ENCODE measurements at places on chromosomes 12 and 14.

- no peak for DNase-seq
Measured at GRCh38 chr12:87795555-87795954, 233.6 kb downstream of the C12orf50 start.

GRCh38 chr12:32002848-32003493 is 43.8 kb downstream of the RESF1 start:
- no peak for DNase-seq

DNA sequence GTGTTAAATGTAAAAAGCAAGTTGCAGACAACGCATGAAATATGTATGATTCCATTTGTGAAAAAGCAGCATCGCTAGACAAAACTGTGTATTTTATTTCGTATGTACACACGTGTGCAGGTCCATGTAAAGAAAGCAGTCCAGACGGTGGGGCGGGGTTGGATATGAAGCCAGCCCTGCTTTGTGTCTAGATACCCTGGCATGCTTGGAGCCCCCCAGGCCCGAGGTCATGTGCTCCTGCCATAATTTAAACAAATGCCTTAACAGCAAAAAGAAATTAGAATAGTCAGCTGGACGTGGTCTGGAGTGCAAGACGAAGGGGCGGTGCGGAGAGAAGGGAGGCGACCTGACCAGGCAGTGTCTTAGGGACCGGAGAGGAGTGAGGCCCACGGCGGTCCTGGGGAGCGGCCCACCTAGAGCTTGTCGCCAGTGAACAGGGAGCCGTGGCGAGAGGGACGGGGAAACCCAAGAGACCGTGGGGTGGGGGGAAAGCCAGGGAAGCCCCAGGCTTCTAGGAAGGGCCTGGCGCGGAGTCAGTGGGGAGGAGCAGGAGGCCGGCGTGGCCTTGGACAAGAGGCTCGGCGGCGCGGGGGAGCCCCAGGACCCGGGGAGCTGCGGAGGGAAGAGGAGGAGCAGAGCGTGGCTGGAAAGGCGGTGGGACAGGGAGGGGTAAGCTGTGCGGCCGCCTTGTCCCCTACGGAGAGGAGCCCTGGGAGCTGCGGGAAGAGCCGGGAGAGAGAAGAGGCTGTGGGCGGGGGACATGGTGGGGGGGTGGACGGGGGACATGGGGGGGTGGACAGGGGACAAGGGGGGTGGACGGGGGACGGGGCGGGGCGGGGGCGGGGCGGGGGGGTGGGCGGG is 118.5 kb upstream of the C14orf180 start:
- DNase-seq: no peak

GRCh38 chr12:53515291-53515680 is 8.0 kb upstream of the NPFF start:
- DNase-seq: no peak

DNA sequence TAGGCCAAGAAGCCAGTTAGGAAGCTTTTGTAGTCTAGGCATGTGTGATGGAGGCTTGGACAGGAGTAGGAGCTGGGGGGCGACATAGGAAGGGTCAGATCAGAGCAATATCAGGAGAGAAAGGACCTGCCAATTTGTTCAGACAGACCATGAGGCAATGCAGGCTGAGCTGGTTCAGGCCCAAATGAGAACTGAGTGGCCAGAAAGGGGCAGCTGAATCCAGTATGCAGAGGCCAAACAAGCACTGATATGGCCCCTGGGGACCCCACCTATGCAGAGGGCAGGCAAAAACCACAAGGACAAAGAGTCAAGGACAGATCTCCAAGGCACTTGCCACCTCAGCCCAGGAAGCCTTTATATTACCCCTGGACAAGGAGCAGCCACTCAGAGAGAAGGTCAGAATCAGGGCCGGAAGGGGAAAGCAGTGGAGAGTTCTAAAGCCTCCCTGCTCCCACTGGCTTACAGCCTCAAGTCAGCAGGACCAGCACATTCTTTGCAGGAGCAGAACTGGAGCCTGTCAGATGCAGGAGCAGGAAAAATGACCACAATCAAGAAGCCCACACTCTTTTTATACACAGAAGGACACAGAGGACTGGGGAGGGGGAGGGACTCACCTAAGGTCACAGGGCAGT is 37.2 kb downstream of the CLMN start:
- no peak for DNase-seq

- DNase-seq: no peak
Measured at GRCh38 chr12:67426067-67426466, 156.9 kb downstream of the CAND1 start.

DNA sequence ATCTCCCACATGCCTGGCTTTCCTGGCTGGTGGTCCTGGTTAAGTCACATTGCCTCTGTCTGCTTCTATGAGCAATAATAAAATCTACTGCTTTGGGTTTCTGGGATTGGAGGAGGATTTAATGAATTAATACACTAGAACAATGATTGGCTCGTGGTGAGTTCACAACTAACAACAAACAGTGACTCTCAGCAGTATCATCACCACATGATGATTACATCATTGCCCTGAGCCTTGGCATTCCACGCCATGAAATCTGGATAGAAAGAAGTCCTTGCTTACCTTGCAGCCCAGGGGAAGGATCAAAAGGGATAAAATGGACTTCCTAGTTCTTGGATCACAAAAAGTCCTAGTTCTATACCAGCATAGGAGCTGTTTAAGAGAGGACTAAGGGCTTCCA is 1069.0 kb downstream of the VRK1 start:
- DNase-seq: no peak

DNA sequence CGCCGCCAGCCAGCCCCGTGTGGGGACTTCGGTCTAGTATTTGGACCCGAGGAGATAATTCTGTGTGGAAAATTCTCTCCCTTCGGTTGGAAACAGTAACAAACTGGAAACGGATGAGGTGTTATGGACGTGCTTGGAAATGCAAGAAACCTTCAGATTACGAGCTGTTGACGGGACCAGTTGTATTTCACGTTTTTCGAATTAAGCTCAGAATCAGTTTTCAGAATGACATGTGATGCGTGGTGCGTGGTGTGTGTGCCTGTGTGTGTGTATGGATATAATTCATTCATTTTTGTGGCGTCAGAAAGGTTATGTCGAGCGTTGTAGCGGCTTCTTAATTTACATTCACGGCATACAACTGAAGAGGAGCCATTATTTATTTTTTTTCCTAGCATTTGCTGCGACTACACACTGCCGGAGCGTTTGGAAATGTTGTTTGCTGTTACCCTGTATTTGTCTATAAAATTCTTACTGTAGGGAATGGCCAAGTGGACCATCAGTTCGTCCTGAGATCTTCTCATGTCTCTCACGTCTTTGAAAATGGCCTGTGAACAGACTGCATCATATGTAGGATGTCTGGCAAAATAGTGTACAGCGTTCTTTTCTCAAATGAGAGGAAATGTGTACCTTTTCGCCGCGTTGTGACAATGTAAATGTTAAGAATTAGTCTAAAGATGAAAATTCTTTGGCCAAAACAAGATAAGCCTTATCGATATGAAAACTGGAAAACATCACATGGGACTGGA is 1.3 kb downstream of the TRAF3 start:
- no peak for DNase-seq

- DNase-seq: peak; percentile 4
Measured at GRCh38 chr12:128531170-128531569, 264.2 kb downstream of the TMEM132C start.

- no peak for DNase-seq
Measured at GRCh38 chr14:67646131-67646530, 26.4 kb downstream of the ARG2 start.

- no peak for DNase-seq
Measured at GRCh38 chr12:30417697-30418231, 277.9 kb downstream of the IPO8 start.

GRCh38 chr12:51388069-51388799 is 3.0 kb downstream of the GALNT6 start:
- DNase-seq: no peak

GRCh38 chr14:85409481-85410210 is 120.3 kb upstream of the FLRT2 start:
- DNase-seq: no peak

DNA sequence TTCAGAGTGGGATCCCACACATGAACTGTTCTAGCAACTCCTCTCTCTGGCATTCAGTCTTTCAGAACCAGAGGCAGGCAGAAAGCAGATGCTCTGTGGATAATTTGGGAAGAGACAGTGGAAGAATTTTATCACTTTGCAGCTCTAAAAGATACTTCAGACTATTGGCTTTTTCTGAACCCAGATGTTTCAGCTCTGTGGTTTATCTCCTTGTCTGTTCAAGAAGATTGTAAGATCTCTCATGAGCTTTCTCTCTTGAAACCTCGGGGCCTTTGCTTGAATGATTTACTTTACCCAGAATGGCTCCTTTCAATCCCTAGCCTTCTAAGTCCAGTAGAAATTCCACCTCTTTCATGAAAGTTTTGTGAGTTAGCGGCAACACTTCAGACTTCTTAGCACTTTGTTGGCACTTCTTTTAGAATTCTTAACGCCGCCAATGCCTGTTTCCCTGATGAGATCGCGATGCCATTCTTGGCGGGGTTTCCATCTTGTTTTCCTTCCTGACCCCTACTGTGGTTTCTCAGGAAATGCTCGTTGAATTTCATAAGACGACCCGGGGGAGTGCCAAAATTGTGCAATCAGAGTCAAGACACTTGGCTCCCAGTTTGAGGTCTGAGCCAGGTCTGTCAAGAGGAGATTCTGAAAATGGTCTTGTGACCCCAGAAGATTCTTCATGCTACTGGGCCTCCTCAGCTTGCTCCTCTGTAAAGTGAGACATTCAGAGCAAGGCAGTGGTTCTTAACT is 107.0 kb upstream of the PRICKLE1 start:
- no peak for DNase-seq

DNA sequence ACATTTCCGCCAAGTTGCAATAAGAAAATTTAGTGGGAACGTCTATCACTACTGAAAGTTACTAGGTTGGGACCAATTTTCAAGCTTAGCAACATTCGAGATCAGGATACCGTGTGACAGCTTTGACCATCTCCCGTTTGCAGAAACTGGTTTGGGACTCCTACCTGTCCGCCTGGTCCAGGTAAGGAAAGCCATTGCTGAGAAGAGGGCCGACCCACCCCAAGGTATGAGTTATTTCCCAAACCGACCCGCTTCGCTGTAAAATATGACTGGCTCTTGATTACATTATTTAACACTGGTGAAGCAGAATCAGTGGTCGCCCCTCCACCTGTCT is 271 bp downstream of the DNAI7 start:
- no peak for DNase-seq

- no peak for DNase-seq
Measured at GRCh38 chr14:104323551-104324175, 185.3 kb downstream of the KIF26A start.

- no peak for DNase-seq
Measured at GRCh38 chr12:7497661-7498060, 5.9 kb downstream of the CD163 start.

GRCh38 chr14:33016613-33017012 is 77.9 kb downstream of the NPAS3 start:
- DNase-seq: no peak

- no peak for DNase-seq
Measured at GRCh38 chr12:24798335-24798734, 150.6 kb downstream of the BCAT1 start.

DNA sequence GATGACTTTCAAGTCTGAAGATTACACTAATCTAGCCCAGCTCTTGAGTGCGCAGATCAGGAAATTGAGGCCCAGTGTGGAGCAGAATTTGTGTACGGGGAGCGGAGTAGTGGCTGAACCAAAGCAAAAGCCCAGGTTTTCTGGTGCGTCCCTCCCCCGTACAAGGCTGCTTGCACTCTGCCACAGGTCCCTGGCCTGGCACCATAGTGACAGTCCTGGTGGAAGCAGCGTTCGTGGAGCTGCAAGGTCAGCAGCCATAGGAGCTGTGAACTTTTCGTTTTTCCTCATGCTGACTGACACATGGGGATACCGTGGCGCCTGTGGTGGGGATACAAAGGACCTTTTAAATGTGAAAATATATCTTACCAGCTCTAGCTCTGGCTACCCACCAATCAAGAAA is 1.7 kb downstream of the EVL start:
- no peak for DNase-seq
